ENCODE measurements at places on chromosomes 4 and X. TPM values are rescaled to one million over a fixed set of nuclear protein-coding genes. Genes with fewer than 3 reads are reported as not detected.

HMX1 gene
- total RNA-seq = not detected

FOXR2 gene
- total RNA-seq = not detected

ADH6 gene
- total RNA-seq = not detected

PDCL2 gene
- total RNA-seq = not detected

CTAG1A gene
- not detected for total RNA-seq

NLGN4X gene
- total RNA-seq = not detected

FATE1 gene
- not detected for total RNA-seq

ARAP2 gene
- 45.4 TPM for total RNA-seq

PPP1R3F gene
- 6.3 TPM for total RNA-seq

ALG13 gene
- total RNA-seq = 49.5 TPM

HS6ST2 gene
- total RNA-seq = 1.2 TPM

STARD8 gene
- total RNA-seq = 3.3 TPM

FHDC1 gene
- 0.05 TPM for total RNA-seq

FMR1NB gene
- total RNA-seq = not detected

SRPK3 gene
- not detected for total RNA-seq

SULT1B1 gene
- total RNA-seq = 0.23 TPM

TKTL2 gene
- not detected for total RNA-seq

HS3ST1 gene
- total RNA-seq = 0.23 TPM

TREX2 gene
- total RNA-seq = 1.1 TPM

PDGFRA gene
- 0.28 TPM for total RNA-seq

ARMCX1 gene
- 0.14 TPM for total RNA-seq

CYLC1 gene
- not detected for total RNA-seq

IL2 gene
- total RNA-seq = 976 TPM

TEX11 gene
- not detected for total RNA-seq

DAPP1 gene
- total RNA-seq = 28.4 TPM

HAND2 gene
- total RNA-seq = not detected

CXCL1 gene
- not detected for total RNA-seq

Measured in activated CD4-positive, alpha-beta T cell treated with anti-CD3 and anti-CD28 coated beads, Interleukin-2, amount 10 ng/mL, durations not matched to agents 24 days and 14 days (primary cell).